Fibroblast of skin of left quadriceps (primary cell): ENCODE measurements at places on chromosomes 7 and 10.

DNA sequence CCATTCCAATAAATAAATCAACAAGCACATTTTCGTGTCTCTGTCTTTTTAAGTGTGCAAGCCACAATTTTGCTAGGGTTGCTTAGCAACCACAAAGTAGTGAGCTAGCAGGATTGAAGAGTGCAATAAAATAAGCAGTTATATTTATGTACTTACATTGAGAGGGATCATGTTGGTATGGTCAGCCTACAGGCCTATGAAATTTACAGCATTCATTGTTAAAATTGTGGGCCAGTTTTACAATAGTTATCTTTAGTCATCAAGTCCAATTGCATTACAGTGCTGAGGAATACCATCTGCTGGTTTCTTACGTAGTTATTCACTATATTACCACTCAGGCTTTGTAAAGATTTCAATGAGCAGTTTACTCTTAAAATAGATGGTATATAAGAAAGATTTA lies 192.5 kb upstream of the POT1 start:
- no peak for DNase-seq

GRCh38 chr10:46232084-46232483 lies 54.7 kb upstream of the ANTXRL start:
- no peak for DNase-seq

- no peak for DNase-seq
Observed at GRCh38 chr7:114409750-114410149, 4.9 kb upstream of the FOXP2 start.

- DNase-seq: no peak
Observed at GRCh38 chr10:23001901-23002516, 74.2 kb downstream of the ARMC3 start.

DNA sequence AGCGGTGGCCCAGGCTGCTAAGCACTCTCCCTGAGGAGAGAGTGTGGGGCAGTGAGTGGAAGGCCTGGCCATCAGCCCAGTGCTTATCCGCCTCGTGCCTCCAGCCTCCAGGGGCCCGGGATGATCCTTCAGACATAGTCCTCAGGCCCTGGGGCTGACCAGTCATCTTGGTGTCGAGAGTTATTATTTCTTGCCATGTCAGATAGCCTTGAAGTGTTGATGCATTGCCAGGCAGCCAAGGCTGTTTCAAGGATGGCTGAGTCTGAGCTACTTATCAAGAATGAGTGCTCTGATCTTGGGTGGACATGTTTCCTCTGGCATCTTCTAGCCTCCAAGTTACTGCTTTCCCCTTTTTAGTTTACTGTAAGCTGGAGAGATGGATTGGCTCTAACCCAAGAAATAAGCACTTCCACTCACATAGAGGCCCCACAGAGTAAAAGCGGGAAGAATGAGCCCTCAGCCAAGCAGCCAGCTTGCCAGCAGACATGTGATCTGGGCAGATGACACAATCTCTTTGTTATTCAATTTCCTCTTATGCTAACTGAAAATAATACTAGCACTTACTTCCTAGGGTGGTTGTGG lies 136.5 kb upstream of the NAMPT start:
- DNase-seq: peak; percentile 91

DNA sequence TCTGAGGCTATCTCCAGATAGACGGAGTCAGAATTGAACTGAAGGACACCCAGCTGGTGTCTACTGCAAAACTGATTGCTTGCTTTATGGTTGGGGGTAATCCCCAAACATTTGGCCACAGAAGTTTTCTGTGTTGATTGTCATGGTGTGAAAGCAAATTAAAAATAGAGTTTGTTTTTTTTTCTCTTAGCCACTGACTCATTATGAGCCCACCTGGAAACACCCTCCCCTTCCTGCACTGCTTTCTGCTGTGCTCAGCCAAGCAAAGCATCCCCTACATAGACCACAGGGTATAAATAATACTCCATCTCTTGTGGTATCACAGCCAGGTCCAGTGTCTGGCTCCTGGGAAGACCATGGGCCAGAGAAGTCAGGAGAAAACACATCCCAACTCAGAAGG lies 6.5 kb upstream of the VWC2 start:
- no peak for DNase-seq

DNA sequence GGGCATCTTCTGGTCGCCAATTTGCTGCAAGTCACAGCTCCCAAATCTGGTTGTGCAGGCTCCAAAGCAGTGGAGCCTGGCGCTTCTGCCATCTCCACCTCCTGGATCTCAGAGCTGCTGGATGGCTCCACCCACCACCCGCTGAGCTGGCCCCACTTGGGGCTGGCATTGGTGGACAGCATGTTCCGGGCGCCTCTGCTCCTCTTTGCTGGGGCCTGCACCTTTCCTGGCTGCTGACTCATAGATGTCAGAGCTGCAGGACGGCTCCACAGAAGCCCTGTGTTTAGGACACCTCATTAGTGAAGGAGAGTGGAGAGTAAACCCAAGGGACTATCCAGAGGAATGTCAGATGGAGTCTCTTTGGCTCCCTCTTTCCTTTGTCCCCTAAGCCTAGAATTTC lies 27.4 kb downstream of the MAPK8 start:
- DNase-seq: no peak

DNA sequence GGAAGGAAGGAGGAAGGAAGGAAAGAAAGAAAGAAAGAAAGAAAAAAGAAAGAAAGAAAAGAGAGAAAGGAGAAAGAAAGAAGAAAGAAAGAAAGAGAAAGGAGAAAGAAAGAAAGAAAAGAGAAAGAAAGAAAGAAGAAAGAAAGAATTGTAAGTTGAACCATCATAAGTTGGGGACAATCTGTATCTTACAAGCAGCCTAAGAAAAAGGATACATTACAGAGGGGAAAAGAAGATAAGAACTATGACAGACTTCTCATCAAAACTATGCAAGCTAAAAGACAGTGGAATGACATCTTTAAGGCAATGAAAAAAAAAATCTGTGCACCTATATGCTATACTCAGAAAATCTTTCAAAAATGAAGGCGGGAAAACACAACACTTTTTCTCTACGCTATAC lies 50.3 kb upstream of the SP4 start:
- DNase-seq: no peak

- DNase-seq: no peak
Observed at GRCh38 chr7:99409192-99409572, 413 bp downstream of the BUD31 start.

DNA sequence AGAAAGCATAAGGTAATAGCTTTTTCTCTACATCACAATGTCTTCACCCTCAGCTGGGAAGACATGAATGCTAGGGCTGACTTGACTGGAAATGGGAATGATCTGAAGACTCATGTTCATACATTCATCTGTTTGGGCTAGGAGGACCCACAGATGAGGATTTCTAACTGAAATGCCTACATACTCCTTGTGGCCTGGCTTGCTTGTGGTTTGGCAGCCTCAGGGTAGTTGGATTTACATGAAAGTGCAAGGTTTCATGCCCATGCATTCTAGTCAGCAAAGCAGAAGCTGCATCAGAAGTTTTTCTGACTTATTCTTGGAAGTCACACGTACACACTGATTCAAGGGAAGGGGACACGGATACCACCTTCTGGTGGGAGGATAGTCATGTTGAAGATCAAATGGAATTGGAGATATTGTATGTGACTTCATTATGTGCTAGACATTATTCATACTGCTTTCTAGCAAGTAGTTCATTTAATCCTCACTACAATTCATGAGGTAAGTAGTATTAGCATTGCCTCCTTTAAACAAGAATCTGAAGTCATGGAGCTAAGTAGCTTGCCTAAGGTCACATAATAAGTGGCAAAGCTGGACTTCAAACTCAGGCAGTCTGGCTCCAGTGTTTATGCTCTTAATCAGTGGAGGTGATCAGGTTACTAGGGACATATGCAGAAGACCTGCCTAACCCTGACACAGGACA lies 957.0 kb downstream of the LRMDA start:
- no peak for DNase-seq

DNA sequence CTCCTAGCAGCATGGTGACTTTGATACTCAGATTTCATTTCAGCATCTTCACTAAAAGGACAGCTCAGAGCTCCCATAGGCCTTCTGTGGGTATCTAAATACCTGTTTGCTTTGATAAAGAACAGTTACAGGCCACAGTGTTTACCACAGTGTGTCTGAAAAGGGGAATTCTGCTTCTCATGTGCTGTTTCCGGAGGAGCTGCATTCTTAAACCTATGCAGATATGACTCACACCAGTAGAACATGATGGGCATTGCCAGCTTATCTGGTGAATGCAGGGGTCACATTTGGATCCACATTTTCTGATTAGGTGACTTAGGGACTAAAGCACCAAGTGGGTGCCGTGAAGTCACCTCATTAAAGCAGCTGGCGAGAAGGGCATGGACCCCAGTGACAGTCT lies 52.6 kb downstream of the TRRAP start:
- DNase-seq: no peak

- DNase-seq: no peak
Observed at GRCh38 chr7:55438757-55439525, 73.8 kb downstream of the LANCL2 start.

DNA sequence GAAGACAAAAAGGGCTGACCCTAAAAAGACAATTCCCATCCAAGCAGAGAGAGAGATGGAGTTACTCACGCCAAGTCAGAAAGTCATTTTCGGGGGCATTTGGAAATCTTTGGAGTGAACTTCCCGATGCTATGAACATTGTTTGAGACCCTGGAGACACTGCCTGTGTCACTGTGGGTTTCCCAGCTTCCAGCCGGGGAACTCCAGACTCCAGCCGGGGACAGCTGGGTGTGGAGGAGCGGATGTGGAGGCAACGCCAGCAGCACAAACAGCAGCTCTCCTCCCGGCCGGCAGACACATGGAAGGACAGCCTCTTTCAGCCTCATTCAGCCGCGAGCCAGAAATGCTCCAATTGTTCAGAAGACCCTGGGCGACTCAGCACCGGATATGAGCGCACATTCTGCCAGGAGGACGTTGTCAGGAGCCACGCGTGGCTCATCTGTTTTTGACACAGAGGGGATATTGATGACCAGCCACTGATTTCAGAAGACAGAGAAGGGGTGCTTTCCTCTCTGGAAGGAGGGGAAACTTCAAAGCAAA lies 97.6 kb downstream of the PRPF18 start:
- peak; percentile 56 for DNase-seq

DNA sequence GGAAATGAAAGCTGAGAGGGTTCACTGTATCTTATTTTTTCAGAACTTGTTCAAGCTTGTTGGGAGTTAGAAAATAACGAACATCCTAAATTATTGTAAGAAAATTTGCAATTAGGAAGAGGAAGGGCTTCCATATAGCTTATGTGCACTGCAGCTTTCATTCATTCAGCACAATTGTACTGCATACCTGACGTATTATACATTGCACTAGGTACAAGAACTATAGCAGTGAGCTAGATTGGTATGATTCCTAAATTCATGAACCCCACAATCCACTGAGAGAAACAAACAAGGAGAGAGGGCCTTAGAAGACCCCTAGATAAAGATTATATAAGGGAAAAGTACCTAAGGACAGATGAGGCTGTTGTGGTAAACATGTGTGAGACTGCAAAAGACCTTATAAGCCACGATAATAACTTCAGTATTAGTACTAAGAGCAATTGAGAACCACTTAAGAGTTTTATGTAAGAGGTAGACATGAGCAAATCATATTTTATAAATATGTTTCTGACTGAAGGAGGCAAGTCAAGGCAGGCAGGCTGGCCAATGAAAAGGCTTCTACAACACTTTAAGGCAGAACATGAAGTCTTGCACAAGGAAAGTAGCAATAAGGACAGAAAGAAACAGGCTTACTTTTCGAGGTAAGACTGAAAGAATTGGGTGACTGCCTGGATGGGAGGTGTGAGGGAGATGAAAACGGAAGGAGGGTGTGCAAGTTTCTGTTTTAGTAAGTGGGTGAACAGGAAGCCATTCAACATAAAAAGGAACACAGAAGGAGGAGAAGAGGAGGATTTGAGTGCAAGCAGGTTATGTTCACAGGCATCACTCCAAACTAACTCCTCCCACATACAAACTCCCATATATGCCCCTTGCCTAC lies 77.9 kb upstream of the LRRN3 start:
- no peak for DNase-seq

- no peak for DNase-seq
Observed at GRCh38 chr10:60575105-60575504, 185.4 kb upstream of the ANK3 start.

DNA sequence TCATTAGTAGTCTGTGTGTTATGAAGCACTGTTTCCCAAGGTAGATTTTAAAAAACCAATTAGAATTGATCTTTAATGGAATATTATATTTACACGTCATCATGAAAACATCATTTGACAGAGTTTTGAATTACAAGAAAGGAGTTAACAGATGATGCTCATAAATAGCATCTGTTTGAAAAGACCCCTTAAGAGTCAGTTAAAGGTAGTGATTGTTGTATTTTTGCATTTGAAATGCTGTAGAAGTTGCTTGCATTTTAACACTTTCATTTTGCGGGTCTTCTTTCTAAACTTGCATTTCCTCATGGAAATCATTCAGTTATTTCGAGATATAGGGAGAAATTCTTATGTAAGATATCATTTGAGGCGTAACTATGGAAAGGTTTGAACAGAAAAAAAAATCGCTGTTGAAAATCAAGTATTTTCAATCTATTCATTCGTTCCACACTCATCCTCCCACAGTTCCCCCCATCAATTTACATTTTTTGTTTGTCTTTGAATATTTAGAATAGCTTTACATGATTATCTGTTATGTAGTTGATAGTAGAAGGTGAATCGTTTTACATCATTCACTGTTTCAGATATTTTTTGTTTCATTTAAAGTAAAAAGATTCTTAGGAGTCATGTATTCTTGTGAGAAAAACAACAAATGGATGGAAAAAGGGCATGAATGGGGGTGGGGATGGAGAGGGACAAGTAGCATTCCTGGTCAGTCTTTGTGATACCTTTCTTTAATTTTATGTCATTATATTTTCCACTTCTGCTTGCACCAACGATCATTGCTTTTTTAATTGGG lies 3.0 kb upstream of the SKIDA1 start:
- no peak for DNase-seq

DNA sequence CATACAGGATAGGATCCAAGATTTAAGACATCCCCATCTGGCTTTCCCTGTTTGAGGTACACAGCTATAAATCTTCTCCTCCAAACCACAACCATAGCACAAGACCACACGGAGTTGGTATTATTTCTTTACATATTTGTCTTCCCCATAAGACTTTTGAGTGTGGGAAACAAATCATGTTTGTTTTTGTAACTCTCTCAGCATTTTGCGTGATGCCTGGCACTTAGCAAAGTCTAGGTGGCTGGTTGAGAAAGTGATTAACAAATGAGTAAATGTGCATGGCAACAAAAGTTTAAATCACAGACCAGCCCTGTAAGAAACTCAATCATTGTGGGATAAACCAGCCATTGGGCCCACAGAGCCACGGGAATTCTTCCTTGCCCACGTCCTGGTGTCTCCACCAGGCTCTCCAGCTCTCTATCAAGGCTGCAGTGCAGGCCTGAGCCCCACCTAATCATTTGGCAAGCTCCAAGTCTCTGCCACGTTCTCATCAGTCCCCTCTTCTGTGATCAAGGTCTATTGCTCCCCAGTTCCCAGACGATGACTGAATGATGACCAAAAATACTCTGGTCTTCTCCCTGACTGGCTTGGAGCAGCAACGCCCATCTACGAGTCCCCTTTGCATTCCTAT lies 317.8 kb downstream of the TNS3 start:
- no peak for DNase-seq
